ENCODE measurements at places on chromosomes 2 and 18.

GRCh38 chr2:168072626-168073303 is 174.6 kb downstream of the STK39 start:
- DNase-seq, result no peak

- no peak for DNase-seq
Observed at GRCh38 chr2:239039479-239039861, 191.6 kb downstream of the TWIST2 start.

DNA sequence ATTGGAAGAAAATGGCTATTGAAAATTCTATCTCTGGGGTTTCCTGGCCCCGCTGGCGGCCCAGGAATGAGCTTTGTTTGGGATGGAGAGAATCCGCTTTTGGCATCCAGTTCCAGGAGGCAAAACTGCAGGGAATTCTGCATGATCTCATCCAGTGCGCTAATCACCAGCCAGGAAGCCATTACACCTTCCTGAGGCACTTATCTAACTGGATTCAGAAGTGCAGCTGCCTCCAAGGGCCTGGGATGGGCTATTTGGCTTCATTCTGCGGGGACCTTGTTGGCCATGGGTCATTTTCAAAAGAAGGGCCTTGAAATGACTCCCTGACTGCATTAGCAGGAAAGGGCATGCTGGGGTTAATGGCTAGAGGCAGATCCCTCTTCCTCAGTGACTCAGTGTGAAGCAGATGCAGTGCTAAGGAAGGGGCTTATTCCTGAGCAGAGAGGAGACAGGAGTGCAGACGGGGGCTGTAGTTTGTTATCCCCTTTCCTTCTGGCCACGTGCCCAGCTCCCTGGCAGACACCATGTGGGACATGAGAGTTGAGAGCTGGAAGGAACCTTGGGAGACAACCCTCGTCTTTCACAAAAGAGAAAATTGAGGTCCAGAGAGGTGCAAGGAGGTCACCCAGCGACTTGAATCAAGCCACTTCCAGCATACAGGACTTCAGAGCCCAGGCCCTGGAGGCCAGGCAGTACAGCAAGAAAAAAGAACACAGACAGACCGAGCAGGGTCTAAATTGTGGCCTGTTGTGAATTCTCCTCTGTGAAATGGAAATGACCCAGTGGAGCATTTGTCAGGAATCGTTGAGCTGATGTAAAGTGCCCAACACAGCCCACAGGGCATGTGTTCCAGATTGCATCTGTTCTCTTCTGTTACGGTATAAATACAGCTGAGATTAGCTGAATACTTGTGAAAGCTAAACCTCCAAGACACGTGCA is 161.8 kb downstream of the PRKCE start:
- peak; percentile 49 for DNase-seq

DNA sequence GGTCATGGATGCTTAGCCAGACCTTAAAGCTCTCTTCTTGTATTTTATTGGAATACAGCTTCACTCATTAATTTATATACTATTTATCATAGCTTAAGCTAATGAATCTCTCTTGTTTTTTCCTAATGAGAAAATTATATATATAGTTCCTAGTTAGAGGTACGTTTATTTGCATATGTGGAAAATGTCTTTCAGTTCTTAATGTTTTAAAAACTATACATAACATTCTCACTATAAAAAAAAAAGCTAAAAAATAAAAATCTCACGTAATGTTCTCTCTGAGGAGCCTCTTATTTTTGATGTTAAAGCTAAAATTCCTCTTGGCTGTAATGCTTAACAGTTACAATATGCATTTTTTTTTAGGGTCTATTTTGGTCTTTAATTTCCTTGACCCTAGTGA is 16.6 kb downstream of the UGP2 start:
- no peak for DNase-seq

- peak; percentile 73 for DNase-seq
Observed at GRCh38 chr2:59182249-59182648, 941.1 kb upstream of the FANCL start.

DNA sequence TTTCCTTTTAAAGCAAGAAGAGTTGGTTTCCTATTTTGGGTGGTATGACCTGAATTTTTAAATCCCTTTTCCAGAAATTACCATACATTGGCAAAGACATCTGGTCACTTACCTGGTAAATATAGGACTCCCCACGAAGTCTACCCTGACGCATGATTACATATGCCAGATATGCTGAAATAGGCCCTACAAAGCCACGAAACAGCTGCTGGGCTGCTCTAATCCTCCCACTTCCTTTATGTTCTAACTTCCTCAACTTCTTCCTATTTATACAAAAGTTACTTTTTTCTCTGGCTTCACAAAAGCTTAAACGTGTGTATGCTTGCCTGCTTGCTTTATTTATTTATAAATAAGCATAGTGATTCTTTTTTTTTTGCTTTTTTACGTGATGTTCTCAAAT is 186.0 kb upstream of the EPHA4 start:
- no peak for DNase-seq

GRCh38 chr2:233082931-233083755 is 23.0 kb downstream of the INPP5D start:
- DNase-seq, result no peak

- no peak for DNase-seq
Observed at GRCh38 chr18:35055726-35056125, 14.5 kb downstream of the MAPRE2 start.

DNA sequence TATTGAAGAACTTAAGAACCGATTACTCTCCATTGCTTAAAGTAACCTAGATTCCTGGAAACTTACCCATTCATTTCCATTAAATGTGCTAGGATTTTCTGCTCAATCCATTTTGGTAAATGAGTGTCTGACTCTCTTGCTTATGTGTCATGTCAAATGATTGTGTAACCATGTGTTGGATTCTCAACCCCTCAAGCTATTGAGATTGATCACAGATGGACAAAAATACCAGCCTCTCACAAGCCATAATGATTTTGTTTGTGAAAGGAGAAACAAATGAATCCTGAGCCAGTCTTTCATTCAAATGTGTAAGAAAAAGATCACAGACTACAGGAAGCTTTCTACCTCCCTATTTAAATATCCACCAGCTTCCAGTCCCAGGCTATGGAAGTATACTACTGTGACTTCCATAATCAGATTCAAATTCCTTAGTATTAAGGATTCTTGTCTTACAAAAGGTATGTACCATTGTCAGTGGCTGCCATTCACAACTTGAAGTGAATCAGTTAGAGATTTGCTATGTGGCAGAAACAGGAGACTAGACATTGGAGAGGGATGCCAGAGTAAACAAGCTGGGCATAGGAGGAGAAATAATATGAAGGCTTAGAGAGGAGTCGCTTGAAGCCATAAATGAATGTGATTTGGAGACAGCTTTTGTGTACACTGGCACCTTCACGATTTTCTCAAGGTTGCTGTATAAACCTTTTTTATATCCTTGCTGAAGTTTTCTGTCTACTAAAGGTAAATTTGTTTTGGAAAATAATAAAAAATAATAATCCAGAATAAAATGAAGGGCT is 498.5 kb upstream of the SETBP1 start:
- DNase-seq, result no peak

DNA sequence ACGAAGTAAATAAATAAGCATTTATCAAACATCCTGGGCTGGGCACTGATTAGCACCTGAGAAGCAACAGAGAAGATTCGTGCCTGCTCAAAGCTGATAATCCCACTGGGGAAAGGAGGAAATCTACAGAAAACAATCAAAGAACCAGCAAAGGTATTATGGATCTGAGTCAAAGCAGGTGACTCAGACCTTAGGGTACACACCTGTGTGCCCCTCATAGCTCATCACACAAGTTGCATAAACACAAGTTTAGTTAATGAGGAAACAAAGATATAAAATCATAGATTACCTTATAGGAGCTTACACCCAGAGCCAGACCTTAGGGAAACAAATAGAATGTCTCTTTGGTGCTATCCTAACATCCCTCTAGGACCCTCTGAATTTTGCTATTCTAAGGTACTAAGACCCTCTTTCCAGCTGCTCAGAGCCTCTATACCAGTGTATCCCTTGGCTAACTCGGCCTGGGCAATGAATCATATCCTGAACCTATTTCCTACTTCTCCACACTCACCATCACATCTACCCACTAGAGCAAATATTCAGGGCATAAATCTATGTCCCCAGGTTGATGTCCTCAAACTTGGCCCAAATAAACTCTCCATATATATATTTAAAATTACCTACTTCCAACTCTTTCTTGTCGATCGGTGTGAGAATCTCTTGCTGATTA is 19.3 kb upstream of the CTIF start:
- no peak for DNase-seq

DNA sequence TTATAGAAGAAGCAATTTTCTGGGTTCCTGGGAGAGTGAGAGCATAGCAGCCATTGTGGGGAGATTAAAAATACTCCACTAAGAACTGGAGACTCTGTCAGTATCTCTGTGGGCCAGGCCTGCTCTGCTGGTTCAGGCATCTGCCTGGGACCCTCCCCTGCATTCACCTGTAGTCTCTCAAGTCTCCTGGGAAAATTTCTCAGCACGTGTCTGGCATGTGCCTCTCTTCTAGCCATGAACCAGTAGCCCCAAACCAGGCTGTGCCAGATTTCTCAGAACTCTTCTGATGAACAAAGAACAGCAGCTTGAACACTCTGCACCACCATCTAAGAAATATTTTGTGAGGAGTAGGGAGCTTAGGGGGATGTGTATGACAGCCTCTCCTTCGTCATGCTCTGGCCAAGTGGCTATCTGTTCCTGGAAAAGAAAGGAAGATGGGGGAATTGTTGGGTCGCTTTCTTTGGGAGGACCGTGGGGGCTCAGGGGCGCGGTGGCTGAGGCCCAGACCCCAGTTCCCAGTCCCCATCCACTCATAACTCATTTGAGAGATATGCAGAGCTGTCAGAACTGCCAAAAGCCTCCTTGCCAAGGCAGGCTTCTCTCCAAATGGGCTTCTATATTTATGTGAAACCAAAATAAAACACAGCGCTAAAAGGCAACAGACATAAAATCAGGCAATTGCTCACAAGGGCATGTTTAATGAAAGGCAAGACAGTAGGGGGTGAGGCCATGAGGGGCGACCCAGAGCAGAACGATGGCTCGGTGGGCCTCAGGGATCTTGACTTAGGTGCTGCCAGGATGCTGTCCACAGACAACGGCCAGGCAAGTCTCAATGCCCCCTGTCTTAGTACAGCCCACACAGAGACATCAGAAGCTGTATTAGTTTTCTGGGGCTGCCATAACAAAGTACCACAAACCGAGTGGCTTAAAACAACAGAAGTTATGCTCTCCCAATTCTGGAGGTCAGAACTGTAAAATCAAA is 114.7 kb upstream of the TNP1 start:
- DNase-seq, result no peak

GRCh38 chr2:64145714-64146113 is 1.5 kb upstream of the PELI1 start:
- DNase-seq, result no peak

GRCh38 chr2:124065636-124066035 is 40.5 kb downstream of the CNTNAP5 start:
- DNase-seq, result no peak

DNA sequence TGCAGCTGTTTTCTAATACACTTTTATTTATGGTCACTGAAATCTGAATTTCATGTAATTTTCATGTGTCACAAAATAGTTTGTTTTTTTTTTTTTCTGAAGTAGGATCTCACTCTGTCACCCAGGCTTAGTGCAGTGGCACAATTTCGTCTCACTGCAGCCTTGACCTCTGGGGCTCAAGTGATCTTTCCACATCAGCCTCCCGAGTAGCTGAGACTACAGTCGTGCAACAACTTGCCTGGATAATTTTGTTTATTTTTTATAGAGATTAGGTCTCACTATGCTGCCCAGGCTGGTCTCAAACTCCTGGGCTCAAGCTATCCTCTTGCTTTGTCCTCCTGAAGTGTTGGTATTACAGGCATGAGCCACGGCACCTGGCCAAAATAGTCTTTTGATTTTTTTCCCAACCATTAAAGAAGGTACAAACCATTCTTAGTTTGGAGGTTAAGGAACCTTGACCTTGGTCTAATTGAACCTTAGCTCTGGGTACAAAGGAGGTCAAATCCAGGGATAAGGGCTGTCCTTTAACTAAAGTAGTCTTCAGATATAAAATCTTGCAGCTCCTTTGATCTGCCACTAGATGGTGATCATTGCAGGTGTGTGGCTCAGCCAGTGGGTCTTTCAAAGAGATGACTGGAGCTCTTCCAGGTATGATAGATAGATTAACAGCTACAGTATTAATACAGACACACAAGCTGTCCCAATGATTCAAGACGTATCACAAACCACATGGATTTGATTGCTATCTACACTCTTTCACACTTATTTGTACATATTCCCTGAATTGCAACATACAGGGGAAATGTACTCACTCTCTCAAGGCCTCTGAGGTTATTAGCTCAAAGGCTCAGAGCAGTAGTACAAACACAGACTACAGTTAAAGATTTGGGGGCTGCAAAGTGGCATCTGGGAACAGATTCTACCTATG is 4.7 kb upstream of the KRCC1 start:
- DNase-seq, result peak; percentile 39

DNA sequence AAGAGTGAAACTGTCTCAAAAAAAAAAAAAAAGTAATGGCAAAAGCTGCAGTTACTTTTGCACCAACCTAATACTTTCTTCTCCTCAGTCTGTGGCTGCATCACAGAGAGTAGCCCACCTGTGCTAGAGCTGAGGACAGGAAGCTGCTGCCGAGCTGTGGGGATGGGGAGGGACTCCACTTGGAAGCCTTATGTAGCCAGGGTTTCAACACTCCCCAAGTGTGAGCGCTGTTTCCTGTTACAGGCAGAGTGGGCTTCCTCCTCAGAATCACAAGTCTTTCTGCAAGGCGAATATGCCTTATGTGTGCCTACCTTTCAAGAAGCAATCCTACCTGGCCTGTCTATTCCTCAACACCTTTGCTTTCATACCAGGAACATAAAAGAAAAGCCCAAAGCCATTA is 36.3 kb upstream of the CYP27C1 start:
- no peak for DNase-seq

- DNase-seq, result no peak
Observed at GRCh38 chr2:183227176-183227575, 102.9 kb downstream of the NUP35 start.

DNA sequence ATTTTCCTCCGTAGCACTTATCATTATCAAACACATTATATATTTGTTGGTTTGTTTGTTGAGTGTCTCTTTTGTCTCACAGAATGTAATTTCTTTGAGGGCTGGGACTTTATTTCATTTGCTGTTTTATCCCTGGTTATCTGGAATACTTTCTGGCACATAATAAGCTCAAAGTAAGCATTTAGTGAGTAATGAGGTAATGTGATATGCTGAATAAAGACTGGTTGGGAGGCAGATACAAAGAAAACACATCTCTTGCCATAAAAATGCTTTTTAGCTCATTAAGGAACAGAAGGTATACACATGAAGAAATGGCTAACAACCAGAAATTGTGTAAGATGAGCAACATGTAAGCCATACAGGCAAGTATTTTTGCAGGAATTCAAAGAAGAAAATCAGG is 1411.8 kb downstream of the LRP1B start:
- DNase-seq, result no peak
